ENCODE measurements at places on chromosomes 13 and 19.

DNA sequence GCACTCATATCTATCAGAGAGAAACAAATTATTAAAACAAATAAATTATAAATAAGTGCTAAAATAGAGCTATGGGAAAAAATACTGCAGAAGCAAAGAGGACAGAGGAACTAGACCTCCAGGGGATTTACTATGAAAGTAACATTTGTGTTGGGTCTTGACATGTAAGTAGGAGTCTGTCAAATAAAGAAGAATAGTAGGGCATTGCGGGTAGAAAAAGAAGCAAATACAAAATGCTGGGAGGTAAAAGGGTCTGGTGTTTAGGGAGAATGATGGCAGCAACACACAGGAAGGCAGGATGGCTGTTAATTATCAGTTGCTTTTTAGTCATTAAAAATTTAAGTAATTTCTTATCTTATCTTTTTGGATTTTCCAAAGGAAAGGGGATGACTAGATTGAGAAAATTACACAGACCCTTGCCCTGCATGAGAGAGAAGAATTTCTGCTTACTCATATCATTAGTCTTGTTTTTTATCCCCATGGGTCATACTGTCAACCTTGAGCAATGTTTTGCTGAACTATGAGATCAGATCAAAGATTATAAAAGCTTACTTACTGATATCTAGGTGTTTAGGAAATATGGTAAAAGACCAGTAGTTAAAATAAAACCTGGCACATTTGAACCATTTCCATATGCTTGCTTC is 472.7 kb downstream of the DIAPH3 start:
- no peak for DNase-seq

- no peak for DNase-seq
These were observed 95.0 kb downstream of the DNAJC3 start for GRCh38 chr13:95771905-95772304.

- no peak for DNase-seq
These were observed 38.1 kb downstream of the MIPEP start for GRCh38 chr13:23851106-23851505.

DNA sequence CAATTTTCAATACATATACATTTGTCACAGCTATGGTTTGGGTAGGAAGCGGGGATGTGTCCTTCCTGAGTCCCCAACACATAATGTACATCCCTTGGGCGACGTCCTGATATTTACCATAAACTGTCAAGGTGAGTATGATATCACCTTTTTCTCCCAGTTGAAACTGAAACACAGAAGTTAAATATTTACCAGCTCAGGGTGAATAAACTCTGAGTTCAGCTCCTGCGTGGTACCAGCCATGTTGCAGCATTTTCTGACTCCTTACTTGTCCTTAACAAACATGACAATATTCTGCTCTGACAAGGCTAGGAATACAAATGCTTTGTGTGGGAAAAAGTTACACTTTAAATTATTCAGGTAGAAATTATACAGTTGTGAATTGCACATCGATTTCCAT is 294.2 kb downstream of the TEX29 start:
- DNase-seq = no peak

- no peak for DNase-seq
These were observed 20.3 kb downstream of the DCAF15 start for GRCh38 chr19:13972368-13973155.

Measured in NCI-H524 (cell line).